NCI-H1417 (cell line): ENCODE measurements at places on chromosomes 1 and 21.

DNA sequence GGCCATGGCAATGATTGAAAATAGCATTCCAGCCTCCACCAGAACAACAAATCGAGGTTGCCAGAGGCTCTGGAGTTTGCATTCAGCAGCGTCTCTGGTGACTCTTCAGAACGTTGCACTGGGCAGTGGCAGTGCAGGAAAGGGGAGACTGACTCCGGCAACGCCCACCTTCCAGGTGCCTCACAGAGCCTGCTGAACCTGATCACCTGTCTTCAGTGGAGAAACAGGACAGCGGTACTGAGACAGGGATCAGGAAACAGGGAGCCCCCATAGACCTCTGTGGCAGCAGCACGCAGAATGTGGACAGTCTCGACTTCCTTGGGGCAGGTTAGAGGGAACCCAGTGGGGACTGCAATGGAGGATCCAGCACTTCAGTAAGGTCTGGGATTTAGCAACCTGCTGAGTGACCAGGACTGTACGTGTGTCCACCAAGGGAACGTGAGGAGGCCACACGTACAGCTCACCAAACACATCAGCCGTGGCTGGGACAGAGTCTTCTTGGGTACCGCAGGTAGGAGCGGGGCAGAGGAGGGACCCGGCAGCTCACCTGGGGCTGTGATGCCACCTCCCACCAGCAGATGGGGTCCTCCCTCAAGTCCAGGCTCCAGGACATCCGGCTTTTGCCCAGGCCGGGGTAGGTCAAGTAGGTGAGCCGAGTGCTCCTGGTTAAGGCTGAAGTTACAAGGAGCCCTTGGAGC is 128.6 kb downstream of the PRDM2 start:
- peak; percentile 17 for DNase-seq

DNA sequence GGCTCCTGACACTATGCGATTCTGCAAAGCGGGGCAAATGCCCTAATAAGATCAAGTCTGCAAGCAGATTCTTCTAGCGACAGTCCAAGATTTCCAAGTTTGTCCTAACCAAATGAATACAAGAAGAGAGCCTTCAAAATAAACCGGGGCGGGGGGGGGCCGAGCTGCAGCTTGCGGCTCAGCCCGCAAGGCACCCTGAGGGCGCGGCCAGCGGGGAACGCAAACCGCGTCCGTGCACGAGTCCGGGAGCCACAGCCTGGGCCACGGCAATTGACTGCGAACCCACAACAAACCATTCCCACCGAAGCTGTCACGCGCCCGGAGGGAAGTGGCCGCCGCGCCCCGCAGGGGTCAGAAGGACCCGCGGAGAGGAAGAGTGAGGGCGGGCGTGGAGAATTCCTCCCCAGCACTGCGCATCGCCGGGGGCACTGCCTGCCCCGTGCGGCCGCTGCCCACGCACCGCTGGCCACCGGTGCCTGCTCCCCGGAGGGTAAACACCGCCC is 687 bp downstream of the TGFBR3 start:
- peak; percentile 6 for DNase-seq

DNA sequence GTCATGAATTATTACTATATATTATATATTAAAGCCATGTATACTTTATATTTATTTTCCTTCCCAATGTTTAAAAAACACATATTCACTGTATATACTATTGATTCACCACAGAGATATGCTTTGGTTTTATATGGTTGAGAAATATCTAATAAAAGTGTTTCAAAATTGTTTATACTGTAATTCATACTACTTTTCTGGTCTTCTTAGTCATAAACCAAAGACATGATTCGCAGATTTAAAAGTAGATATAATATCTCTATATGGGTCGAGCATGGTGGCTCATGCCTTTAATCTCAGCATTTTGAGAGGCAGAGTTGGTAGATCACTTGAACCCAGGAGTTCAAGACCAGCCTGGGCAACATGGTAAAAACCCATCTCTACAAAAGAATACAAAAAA is 738.4 kb downstream of the USP25 start:
- DNase-seq, result no peak

DNA sequence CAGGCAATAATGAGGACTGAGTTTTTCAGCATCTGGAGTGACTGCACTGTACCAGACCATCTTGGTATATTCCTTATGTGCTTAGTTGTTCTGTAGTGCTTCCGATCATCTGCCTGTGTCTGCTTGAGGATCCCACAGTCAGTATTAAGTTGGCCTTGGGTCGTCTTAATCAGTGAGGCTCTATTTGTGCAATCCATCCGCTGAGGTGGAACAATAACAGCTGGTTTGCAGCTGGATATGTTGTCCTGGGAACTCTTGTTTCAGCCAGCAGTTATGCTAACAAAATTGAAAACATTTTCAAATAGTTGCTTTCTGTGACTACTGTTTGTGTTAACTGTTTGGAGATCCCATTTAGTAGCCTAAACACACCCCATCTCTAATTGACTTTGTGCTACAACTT is 73.7 kb downstream of the LAMC1 start:
- DNase-seq, result no peak

GRCh38 chr1:244220410-244220809 is 169.3 kb downstream of the ZBTB18 start:
- DNase-seq, result no peak

DNA sequence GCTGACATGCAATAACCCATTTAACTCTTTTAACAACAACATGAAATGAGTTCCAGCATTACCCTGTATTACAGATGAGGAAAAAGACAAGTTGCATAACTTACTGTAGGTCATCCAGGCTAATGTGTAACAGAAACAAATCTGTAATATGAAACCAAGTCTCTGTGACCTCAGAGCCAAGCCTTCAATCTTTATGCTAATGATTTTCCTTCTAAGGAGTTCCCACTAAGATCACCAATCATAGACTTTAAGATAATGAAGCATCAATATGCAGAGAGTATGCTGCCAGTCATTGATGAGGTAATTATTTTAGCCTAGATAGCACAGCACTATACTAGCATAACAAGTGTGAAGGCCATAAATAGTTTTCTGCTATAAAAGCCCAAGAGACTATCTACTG is 35.6 kb upstream of the RNPC3 start:
- DNase-seq, result no peak

GRCh38 chr1:171296897-171297296 is 17.1 kb upstream of the FMO4 start:
- DNase-seq, result no peak

DNA sequence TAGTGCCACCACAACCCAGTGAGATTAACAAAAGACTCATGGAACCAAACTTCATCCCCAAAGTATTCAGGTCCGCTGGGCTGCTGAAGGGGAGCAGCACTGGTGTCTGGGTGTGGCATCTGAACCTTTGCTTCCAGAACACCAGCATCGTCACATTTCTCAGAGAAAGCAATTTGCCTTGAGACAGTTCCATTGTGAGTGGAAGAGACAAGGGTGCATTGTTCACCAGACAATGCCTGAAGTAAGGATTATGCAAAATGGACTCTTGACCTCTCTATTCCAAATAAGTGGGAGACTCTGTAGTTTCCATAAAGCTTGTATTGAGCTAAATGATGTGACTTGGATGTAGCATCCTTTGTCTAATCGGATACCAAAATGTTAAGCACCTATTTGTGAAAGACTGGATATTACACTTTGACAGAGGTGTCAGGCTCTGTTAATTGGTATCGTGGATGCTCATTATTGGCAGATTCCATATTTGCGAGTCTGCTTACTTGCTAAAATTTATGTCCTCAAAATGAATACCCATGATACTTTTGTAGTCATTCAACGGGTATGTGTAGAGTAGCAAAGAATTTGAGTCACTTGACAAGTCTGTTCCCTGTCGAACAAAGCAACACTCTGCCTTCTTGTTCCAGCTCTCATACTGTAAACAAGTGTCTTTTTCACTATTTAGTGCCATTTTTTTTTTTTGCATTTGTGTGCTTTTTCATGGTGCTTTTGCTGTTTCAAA is 75.6 kb downstream of the MRPS6 start:
- no peak for DNase-seq
